Mesenchymal stem cell (in vitro differentiated cells and primary cell): ENCODE measurements at places on chromosomes 12 and 14.
A peak's percentile ranks its signal among the peaks of the same experiment; 100 is the strongest.

DNA sequence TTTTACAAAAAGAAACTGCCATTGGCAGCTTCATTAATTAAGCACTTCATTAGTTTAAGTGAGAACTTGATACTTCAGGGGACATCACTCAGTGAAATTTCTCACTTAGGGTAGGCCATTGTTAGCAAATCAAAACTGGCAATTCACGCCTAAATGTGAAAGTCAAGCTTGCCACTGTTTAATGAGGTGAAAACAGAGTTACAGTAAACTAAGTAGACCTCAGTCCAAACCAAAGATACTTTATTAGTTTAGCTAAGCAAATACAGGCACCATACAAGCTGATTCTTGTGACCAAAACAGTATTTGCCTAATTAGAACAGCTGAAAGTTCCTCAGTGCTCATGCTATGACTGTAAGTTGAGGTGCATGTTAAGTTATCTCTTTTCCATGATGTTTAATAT, 176.5 kb upstream of the CPNE8 start:
- DNase-seq, result no peak

GRCh38 chr12:41073633-41074472, 114.3 kb upstream of the PDZRN4 start:
- no peak for DNase-seq

DNA sequence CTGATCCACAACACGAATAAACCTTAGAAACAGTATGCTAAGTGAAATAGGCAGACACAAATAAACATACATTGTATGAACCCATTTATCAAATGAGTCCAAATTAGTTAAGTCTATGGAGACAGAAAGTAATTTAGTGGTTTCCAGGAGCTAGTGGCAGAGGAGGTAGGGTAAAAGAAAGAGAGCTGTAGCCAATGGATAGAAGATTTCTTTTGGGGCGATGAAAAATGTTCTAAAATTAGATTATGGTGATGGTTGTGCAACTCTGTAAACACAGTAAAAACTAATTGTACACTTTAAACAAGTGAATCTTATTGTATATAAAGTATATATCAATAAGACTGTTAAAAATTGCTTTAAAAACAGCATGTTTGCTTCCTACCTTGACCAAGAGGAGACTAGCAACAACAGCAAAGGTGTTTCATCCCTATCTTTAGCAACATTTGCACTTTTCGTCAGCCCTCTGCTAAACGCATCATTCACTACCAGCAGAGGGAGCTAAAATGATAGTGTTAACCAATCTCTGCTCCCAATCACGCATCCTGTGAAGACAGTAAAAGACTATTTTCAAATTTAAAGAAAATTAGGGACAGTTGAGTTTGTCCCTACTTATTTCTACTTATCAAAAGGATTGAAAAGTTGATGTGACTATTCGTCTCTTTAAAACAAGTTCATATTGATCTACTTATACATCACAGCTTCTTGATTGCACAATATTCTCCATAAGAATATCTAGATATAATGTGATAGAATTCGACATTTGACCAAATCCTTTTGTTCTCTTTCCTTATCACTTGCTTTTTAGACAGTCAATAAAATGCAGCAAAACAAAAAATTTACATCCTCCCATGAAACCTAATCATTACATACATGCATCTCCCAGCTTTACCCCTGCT, 24.0 kb upstream of the LGR5 start:
- DNase-seq, result peak; percentile 69

DNA sequence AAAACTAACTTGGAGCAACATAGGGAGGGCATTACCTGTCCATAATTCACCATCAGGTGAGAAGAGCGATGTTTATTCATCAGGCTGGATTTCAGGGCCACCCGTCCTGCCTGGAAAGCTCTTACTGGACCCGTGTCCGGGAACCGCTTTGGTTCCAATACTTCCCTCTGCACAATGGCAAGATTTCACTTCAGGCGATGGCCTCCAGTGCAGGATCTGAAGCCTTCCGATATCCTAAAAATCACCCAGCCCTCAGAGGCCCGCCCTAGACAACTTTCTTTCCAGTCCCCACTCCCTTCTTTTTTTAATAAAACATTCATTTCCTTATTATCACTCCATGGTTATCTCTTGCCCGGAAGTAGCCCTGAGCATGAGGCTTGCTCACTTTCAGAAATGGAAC, 92.5 kb downstream of the BCL11B start:
- no peak for DNase-seq

DNA sequence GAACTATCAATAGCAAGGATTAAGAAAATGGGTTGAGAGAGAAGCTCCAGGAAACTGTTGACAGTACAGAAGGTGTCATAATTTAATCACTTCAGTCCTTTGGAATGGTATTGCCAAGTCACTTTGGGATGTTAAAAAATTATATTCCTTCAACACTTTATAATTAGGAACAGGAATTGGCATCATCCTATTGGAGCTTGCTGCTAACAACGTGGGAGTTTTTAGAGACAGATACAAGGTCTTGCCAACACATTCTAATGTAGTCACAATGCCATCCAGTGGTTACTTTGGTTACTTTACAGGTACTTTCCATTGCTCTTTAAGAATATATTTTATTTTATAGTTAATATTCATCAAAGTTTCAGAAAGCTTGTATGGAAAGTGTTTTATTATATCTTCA, 310.1 kb downstream of the SYT1 start:
- DNase-seq, result peak; percentile 52

GRCh38 chr14:29823816-29824215, 103.8 kb downstream of the PRKD1 start:
- DNase-seq, result no peak

GRCh38 chr14:96455588-96455987, 46.6 kb upstream of the PAPOLA start:
- no peak for DNase-seq
